Stimulated activated CD8-positive, alpha-beta memory T cell treated with anti-CD3 and anti-CD28 coated beads, Interleukin-15, amount 100 ng/mL, for 24 hours (primary cell): ENCODE measurements at places on chromosomes 5 and 9.

- no peak for DNase-seq
Observed at GRCh38 chr5:59107692-59108091, 524.8 kb downstream of the RAB3C start.

DNA sequence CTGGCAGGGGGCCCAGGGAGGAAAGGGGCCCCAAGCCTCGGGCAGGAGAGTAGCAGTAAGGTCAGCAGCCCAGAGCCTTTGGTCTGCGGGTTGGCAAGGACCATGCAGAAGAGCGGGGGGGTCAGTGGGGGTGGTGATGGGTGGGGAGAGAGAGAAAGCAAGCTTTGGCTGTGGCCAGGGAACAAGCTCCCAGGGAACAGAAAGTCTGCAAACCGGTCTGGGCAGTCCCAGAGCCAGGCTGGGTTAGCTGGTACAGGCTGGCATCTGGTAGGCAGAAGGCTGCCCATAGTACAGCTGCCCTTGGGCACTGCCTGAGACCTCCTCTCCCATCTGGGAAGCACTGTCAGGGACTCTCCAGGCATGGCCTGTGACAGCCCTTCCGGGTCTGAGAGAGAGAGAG is 10.5 kb upstream of the EPB41L4B start:
- no peak for DNase-seq

- DNase-seq = no peak
Observed at GRCh38 chr5:138448481-138449398, 9.9 kb downstream of the REEP2 start.

GRCh38 chr9:119458068-119458467 is 88.8 kb upstream of the BRINP1 start:
- no peak for DNase-seq

DNA sequence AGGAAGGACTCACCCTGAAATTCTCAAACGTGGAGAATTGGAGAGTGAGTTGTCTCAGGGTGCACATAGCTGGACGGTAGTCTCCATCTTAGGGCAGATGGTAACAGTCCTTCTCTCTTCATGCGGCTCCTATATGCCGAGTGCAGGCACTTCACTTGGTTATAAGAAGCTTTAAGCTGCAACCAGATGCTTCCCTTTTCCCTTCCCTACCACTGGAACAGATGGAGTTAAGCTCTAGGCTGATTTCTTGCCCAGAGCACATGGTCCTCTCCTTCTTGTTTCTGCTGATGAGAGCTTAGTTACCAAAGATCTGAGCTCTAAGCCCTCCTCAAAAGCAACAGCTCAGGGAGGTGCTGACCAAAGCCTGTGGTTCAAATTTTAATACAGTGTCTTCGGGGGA is 355.7 kb downstream of the ARHGEF28 start:
- DNase-seq = no peak

DNA sequence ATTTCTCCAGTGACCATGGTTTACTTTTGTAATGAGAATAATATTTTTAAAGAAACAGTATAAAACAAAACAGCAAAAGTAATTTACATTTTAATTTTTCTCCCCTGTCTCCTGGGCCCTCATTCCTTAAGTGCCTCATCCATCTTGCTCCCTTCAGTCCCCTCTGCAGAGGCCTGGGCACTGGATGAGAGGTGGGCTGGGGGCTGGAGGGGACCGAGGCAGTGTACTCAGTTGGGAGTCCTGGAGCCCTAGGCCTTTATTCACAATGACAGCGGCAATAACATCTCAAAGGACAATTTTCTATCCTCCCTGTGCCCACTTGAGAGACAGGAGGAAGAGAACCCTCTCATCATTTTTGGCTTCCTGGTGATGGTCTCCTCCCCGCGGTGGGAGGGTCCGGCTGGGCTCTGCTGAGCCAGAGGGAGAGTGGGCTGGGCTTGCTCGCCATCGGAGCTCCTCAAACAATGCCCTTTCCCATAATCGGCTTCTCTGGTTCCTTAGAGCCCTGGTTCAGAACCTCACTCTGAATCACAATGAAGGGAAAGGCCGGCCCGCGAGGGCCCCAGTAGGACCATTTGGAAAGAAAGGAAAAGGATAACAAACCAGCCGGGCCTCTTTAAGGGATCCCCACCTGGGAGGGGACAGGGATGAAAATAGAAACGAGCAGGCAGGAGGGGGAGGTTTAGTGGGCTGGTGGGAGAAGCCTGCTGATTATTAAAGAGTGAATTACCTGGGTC is 9.7 kb upstream of the SMIM32 start:
- DNase-seq = no peak

GRCh38 chr9:37251452-37251851 is 131.1 kb downstream of the ZCCHC7 start:
- no peak for DNase-seq

- DNase-seq = no peak
Observed at GRCh38 chr9:76365028-76365427, 29.2 kb downstream of the RFK start.

GRCh38 chr9:86636519-86636918 is 282.3 kb upstream of the TUT7 start:
- DNase-seq = no peak

GRCh38 chr5:107636555-107636954 is 34.2 kb downstream of the EFNA5 start:
- DNase-seq = no peak

GRCh38 chr9:129547063-129547462 is 73.8 kb downstream of the C9orf50 start:
- no peak for DNase-seq

- no peak for DNase-seq
Observed at GRCh38 chr5:40781843-40782409, 16.2 kb downstream of the PRKAA1 start.

- DNase-seq = no peak
Observed at GRCh38 chr5:1523480-1523792, 324 bp downstream of the LPCAT1 start.
